ENCODE measurements at places on chromosomes 12 and 14.

GRCh38 chr14:95523815-95524448, 7.5 kb upstream of the SYNE3 start:
- peaks cover 64% of the 10 kb centered on the region for H3K4me1 ChIP-seq
- peak overlapping the region; percentile 89 for H3K27ac ChIP-seq
- no peak for DNase-seq
- peak overlapping the region; percentile 53 for H3K4me3 ChIP-seq
- no peaks in the 10 kb centered on the region for H3K36me3 ChIP-seq

- no peaks in the 10 kb centered on the region for H3K36me3 ChIP-seq
- H3K27me3 ChIP-seq, result peaks cover 35% of the 10 kb centered on the region
- peaks cover 3% of the 10 kb centered on the region for H3K4me1 ChIP-seq
- no peak for DNase-seq
- H3K4me3 ChIP-seq, result no peak overlapping the region
- H3K27ac ChIP-seq, result no peak overlapping the region
Measured at GRCh38 chr14:75565056-75565455, 13.4 kb upstream of the FLVCR2 start.

DNA sequence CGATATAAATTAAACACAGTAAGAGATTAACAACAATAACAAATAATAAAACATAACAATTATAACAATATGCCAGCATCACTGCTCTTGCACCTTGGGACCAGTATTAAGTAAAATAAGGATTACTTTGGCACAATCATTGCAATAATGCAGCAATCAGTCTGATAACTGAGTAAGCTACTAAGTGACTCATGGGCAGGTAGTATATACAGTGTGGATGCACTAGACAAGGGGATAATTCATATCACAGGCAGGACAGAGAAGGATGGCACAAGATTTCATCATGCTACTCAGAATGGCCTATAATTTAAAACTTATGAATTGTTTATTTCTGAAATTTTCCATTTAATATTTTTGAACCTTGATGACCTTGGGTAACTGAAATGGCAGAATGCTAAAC, 290.7 kb downstream of the ALG10B start:
- H3K4me3 ChIP-seq, result no peak overlapping the region
- H3K27ac ChIP-seq, result no peak overlapping the region
- no peak for DNase-seq

- H3K27ac ChIP-seq, result no peak overlapping the region
- H3K27me3 ChIP-seq, result no peaks in the 10 kb centered on the region
- DNase-seq, result no peak
- no peak overlapping the region for H3K4me3 ChIP-seq
- no peaks in the 10 kb centered on the region for H3K4me1 ChIP-seq
Measured at GRCh38 chr12:95143621-95144205, 70.3 kb upstream of the NR2C1 start.

DNA sequence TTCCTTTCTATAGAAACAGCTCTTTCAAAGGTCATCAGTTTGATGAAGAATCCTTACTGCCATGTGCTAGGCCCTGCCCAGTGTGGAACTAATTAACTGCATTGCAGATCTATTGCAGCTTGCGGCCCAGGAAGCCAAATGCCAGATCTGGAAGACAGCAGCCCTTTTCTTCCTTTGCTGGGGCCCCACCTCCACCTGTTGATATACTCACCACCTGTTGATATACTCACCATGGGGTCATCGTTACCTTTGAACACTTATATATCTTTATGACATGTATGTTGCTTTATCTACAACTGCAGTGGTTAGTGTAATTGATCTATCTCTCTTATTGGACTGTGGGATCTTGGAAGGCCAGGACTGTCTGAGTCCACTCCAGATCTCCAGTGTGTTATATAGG, 292.5 kb downstream of the ATP23 start:
- H3K27me3 ChIP-seq, result no peaks in the 10 kb centered on the region
- no peaks in the 10 kb centered on the region for H3K36me3 ChIP-seq
- no peak overlapping the region for H3K27ac ChIP-seq
- no peak for DNase-seq

DNA sequence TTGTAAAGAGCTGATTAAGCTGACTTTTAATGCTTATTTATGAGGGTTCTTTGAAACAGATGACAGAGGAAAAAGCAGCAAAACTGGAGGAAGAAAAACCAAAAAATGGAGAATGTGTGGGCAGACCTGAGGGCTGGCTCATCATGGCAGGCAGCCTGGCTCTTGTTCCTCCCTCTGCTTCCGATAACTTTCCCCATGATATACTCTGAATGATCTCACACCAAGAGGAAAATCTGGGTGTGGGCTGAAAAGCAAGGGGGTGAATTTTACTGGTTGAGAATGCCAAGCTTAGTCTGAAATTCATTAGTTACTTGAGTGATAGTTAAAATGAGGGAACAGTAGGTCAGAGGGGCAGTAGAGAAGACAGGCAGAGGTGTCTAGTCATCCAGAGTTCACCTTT, 330.1 kb upstream of the PRICKLE1 start:
- H3K4me1 ChIP-seq, result no peaks in the 10 kb centered on the region
- H3K27ac ChIP-seq, result no peak overlapping the region
- no peaks in the 10 kb centered on the region for H3K36me3 ChIP-seq
